Muscle of leg (tissue), 16 donors: ENCODE measurements at places on chromosomes 12 and 14.

- peak; percentile 83 for DNase-seq
These were observed 43.0 kb upstream of the TSPAN9 start for GRCh38 chr12:3034067-3034750.

GRCh38 chr14:89401761-89402160 is 15.3 kb downstream of the FOXN3 start:
- DNase-seq = no peak

- DNase-seq = no peak
These were observed 39.4 kb downstream of the RFLNA start for GRCh38 chr12:124334266-124334665.

DNA sequence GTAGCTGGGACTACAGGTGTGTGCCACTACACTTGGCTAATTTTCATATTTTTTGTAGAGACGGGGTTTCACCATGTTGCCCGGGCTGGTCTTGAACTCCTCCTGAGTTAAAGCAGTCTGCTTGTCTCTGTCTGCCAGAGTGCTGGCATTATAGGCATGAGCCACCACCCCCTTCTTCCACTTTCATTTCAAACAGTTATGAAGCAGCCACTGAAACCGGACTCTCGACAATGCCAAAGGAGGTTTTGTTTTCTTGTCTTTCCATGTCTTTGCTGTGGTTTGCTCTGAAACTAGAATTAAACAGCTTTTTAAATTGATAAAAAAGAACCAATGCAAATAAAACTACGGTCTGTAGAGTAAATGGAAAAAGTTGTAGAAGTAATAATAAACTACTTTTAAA is 30.4 kb downstream of the RAP1B start:
- DNase-seq = no peak

- DNase-seq = no peak
These were observed 22.9 kb downstream of the DYRK2 start for GRCh38 chr12:67671419-67671818.

- DNase-seq = no peak
These were observed 669.2 kb downstream of the DIO2 start for GRCh38 chr14:79542121-79542520.
